ENCODE measurements at places on chromosomes 3 and 15. TPM values are rescaled to one million over a fixed set of nuclear protein-coding genes. Genes with fewer than 3 reads are reported as not detected.

NANOGP8 gene
- total RNA-seq, result not detected

ASB14 gene
- total RNA-seq, result not detected

GRCh38 chr3:172836390-172836997 lies 86.0 kb downstream of the ECT2 start:
- no peak overlapping the region for H3K27ac ChIP-seq
- peak; percentile 28 for DNase-seq
- H3K27me3 ChIP-seq, result no peaks in the 10 kb centered on the region
- no peaks in the 10 kb centered on the region for H3K36me3 ChIP-seq

- no peaks in the 10 kb centered on the region for H3K27me3 ChIP-seq
- H3K36me3 ChIP-seq, result no peaks in the 10 kb centered on the region
- H3K27ac ChIP-seq, result no peak overlapping the region
- DNase-seq, result no peak
- H3K4me1 ChIP-seq, result no peaks in the 10 kb centered on the region
- no peak overlapping the region for H3K4me3 ChIP-seq
Measured at GRCh38 chr15:31584195-31584594, 257.6 kb downstream of the KLF13 start.

DNA sequence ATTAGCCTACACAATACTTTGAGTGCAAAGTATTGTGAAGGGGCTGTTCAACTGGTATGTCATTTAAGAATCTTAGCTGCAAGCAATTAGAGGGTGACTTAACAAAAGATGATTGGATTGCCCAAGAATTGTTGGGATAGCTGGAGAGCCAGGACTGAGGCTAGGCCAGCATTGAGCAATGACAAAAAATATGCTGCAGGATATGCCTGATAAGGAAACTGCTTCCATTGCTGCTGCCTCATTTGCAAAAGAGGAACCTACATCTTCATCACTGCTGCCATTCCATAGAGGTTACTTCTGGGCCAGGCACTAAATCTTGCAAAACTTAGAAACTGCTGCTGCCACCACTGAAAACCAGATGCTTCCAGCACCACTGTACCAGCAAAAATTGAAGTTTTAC lies 108.0 kb upstream of the TBC1D5 start:
- no peaks in the 10 kb centered on the region for H3K36me3 ChIP-seq
- no peaks in the 10 kb centered on the region for H3K27me3 ChIP-seq
- no peak for DNase-seq
- H3K27ac ChIP-seq, result no peak overlapping the region
- no peaks in the 10 kb centered on the region for H3K4me1 ChIP-seq

- H3K27ac ChIP-seq, result no peak overlapping the region
- DNase-seq, result no peak
- no peak overlapping the region for H3K4me3 ChIP-seq
- H3K4me1 ChIP-seq, result no peaks in the 10 kb centered on the region
Measured at GRCh38 chr3:69214241-69214640, 91.8 kb upstream of the LMOD3 start.

DNA sequence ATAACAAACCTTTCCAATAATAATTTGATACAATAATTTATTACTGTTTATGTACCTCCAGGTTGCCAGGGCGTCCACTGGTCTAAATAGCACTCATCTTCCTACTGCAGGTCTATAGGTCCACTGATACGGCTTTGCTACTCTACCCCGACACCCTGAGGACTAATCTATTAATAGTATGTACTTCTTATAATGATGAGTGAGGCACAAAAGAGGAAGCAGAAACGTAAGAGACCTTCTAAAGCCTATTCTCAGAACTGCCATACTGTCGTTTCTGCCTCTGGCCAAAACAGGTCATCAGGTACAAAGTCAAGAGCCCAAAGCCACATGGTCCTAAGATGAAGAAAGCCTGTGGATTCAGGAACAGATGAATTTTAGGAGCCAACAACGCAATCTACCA lies 163.2 kb upstream of the GRM7 start:
- H3K36me3 ChIP-seq, result no peaks in the 10 kb centered on the region
- no peaks in the 10 kb centered on the region for H3K27me3 ChIP-seq
- no peak overlapping the region for H3K27ac ChIP-seq

DNA sequence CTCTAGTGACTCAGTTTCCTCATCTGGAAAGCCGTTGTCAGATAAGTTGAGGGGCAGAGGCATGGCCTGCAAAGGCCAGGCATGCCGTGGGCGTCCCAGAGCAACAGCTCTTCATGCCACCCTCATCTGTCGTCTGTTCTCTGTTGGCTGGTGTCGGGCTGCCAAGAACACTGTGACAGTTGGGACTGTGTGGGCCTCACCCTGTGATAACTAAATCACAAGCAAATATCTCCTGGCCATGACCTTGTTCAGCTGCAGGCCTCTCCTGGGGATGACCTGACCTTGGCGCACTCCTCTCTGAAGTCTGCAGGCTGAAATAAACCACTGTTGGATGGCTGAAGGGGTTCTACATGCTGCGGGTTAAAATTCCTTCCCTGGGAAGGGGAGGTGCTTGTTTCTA lies 145.9 kb downstream of the SHQ1 start:
- no peaks in the 10 kb centered on the region for H3K27me3 ChIP-seq
- no peak overlapping the region for H3K4me3 ChIP-seq
- no peak overlapping the region for H3K27ac ChIP-seq
- no peaks in the 10 kb centered on the region for H3K4me1 ChIP-seq

DNA sequence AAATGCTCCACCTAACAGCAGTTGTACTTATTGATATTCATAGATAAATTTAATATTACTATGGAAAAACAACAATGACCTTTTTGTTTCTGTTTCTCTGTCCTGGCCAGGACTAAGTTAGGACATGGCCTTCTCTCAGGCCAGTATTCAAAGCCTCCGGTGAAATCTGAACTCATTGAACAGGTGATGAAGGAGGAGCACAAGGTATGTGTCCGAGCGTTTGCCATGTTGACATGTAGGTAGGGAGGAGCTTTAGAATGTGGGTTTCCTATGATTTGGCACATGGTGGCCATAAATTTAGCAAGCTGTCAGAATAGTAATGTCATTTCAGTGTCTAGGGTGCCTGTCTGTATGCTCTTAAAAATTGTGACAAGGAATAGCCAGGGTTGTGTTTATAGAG lies 77.7 kb downstream of the USP13 start:
- no peaks in the 10 kb centered on the region for H3K27me3 ChIP-seq
- peaks cover 4% of the 10 kb centered on the region for H3K36me3 ChIP-seq
- no peak for DNase-seq
- H3K27ac ChIP-seq, result no peak overlapping the region

- no peak for DNase-seq
- H3K36me3 ChIP-seq, result no peaks in the 10 kb centered on the region
- no peaks in the 10 kb centered on the region for H3K27me3 ChIP-seq
- peaks cover 19% of the 10 kb centered on the region for H3K4me1 ChIP-seq
- H3K4me3 ChIP-seq, result peak overlapping the region; percentile 73
- peak overlapping the region; percentile 58 for H3K27ac ChIP-seq
Measured at GRCh38 chr3:171809611-171809860, 747 bp downstream of the PLD1 start.

DNA sequence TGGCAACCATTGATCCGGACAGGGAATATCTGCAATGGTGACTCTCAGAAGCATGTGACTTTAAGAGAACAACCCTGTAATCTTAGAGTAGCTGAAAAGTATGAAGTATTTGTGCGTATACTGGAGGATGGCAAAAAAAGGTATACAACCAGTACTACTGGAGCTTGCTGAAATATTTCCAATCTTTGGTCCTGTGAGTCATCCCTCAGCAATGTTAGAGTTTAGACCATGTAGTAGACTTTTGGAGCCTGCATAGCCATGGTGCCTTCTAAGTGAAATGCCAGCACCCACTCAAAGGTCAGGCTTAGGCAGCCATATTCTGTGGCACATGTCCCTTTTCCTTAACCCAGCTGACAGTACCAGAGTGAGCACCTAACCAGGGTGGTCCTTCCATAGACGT lies 429.4 kb downstream of the NTRK3 start:
- no peaks in the 10 kb centered on the region for H3K27me3 ChIP-seq
- no peaks in the 10 kb centered on the region for H3K4me1 ChIP-seq
- H3K27ac ChIP-seq, result no peak overlapping the region
- no peak for DNase-seq

GRCh38 chr3:103170651-103171050 lies 735.8 kb downstream of the ZPLD1 start:
- H3K27ac ChIP-seq, result no peak overlapping the region
- H3K4me3 ChIP-seq, result no peak overlapping the region
- no peaks in the 10 kb centered on the region for H3K36me3 ChIP-seq
- no peak for DNase-seq
- no peaks in the 10 kb centered on the region for H3K27me3 ChIP-seq

DNA sequence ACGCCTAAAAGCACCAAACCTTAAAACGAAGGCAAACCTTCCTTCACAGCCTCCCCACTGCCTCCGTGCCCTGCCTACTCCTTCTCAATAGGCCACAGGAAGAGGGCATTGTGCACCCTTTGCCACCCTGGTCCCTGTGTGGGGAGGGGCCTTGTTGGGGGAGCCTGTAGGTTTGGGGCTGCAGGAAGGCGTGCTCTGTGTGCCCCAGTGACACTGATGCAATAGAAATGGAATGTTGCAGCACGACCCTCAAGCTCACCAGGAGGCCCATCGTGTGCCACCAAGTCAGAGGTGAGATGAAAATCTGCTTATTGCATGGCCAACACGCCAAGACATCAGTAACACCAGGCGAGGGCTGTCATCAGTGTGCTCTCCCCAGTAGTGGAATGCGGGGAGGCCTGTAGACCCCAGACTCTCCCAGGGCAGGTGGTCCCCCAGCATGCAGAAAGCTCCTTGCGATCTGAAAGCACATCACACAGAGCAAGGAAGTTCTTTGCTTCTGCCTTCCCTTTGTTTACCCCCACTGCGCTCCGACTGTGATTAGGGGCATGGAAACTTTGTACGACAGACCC lies 86.2 kb downstream of the ASB7 start:
- no peaks in the 10 kb centered on the region for H3K4me1 ChIP-seq
- H3K4me3 ChIP-seq, result no peak overlapping the region
- H3K27ac ChIP-seq, result no peak overlapping the region
- no peaks in the 10 kb centered on the region for H3K27me3 ChIP-seq

DNA sequence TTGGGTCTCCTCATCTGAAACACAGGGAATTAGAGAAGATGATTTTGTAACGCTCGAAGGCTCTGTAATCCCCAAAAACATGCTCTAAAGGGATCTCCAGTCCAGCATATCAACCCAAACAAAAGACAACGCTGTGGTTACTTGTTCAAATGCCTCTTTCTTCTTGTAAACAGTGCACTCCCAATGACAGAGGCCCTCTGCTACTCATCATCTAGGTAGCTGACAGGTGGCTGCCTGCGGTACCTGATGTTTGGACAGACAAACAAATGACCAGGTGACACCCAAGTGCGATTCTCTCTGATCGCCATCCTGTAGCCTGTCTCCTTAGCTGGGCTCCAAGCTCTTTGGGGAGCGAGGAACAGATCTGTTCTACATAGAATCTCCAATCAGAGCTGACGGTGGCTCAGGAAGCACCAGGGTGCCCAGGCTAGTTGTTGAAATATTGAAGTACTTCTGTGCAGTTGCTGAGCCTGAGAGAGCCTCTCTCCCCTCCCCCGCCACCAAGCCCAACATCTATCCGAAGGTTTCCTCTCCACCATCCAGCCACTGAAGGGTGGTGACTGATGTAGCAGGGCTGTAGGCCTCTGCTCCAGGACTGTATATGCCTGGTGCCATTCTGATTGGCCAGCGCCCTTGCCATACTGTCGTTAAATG lies 238.7 kb downstream of the XXYLT1 start:
- H3K27me3 ChIP-seq, result no peaks in the 10 kb centered on the region
- H3K36me3 ChIP-seq, result no peaks in the 10 kb centered on the region
- no peaks in the 10 kb centered on the region for H3K4me1 ChIP-seq
- no peak overlapping the region for H3K27ac ChIP-seq
- DNase-seq, result no peak

DNA sequence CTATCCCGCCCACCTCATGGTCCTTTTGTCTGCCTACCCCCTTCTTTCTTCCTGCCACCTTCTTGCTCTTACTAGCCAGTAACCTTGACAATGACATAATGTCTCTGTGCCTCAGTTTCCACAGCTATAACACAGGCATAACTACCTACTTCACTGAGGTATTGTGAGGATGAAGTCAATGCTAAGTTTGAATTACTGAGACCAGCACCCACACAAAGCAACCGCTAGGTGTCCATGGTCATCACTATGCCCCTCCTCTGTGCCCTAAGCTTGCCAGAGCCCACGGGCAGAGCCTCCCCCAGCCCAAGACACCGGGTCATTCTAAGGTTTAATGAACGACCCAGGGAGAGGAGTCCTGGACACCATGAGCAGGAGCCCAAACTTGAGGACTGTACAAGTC lies 101.6 kb downstream of the OXNAD1 start:
- H3K27ac ChIP-seq, result no peak overlapping the region
- H3K36me3 ChIP-seq, result peaks cover 47% of the 10 kb centered on the region

DNA sequence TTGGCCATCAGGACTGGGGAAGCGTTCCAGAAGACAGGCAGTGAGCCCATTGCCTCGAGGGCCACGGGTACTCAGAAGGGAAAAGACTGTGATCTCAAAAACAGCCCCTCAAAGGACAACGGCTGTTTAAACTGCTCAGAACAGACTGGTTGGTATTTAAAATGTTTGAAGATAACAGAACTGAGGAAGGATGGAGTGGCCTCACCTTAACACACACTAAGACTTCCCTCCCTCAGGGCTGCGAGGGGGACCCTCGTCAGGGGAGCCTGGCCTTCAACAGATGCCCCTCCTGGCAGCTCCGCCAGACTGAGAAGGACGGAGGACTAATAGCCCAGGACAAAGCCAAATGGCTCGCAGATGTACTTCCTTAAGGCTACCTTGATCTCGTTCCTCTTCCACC lies 2.6 kb downstream of the STIMATE start:
- peaks cover 49% of the 10 kb centered on the region for H3K4me1 ChIP-seq
- H3K4me3 ChIP-seq, result no peak overlapping the region
- no peaks in the 10 kb centered on the region for H3K36me3 ChIP-seq
- no peaks in the 10 kb centered on the region for H3K27me3 ChIP-seq
- H3K27ac ChIP-seq, result no peak overlapping the region

DNA sequence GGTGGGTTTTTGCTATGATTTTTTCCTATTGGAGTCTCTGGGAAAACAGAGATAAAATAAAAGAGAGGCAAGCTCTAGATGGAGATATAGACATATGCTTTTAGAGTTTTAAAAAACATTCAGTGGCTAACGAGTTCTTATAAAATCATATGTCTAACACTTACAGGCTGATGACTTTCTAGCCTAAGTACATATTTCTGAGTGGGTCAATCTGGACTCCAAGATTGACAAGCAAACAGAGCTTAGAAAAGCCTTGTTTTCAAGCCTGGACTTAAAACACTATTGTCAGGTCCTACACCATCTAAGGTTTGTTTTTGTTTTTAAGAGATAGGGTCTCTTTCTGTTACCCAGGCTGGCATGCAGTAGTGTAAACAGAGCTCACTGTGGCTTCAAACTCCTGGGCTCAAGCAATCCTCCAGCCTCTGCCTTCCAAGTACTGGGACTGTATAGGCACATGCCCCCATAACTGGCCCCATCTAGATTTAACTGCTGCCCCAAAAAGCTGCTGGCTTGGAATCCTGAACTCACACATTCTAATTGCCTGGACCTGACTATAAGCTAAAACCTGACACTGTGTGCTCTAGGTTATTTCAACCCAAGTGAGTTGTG lies 86.3 kb downstream of the FBXL22 start:
- no peak overlapping the region for H3K27ac ChIP-seq
- H3K36me3 ChIP-seq, result peaks cover 82% of the 10 kb centered on the region
- no peaks in the 10 kb centered on the region for H3K27me3 ChIP-seq
- no peaks in the 10 kb centered on the region for H3K4me1 ChIP-seq
- no peak overlapping the region for H3K4me3 ChIP-seq

GRCh38 chr3:50472958-50473357 lies 30.5 kb downstream of the CACNA2D2 start:
- H3K4me3 ChIP-seq, result no peak overlapping the region
- DNase-seq, result peak; percentile 70
- H3K27ac ChIP-seq, result peak overlapping the region; percentile 60
- H3K4me1 ChIP-seq, result peaks cover 46% of the 10 kb centered on the region

LRRC57 gene
- total RNA-seq, result 43.9 TPM

GRCh38 chr3:79531566-79532295 lies 236.1 kb downstream of the ROBO1 start:
- H3K4me1 ChIP-seq, result no peaks in the 10 kb centered on the region
- H3K27ac ChIP-seq, result no peak overlapping the region
- no peak overlapping the region for H3K4me3 ChIP-seq
- no peaks in the 10 kb centered on the region for H3K27me3 ChIP-seq
- H3K36me3 ChIP-seq, result no peaks in the 10 kb centered on the region
- DNase-seq, result no peak
